ENCODE measurements at places on chromosomes 2 and 18. TPM values are rescaled to one million over a fixed set of nuclear protein-coding genes. Genes with fewer than 3 reads are reported as not detected.

- no peak for DNase-seq
These were observed 145.9 kb downstream of the RTP5 start for GRCh38 chr2:242015108-242016065.

The ATP6V1C2 gene
- total RNA-seq: not detected

The TTC27 gene
- 20.1 TPM for total RNA-seq

The SP9 gene
- not detected for total RNA-seq

The ATOH8 gene
- 12.7 TPM for total RNA-seq

The MALL gene
- total RNA-seq: 114 TPM

All from endothelial cell of umbilical vein (primary cell).